Calu3 (cell line): ENCODE measurements at places on chromosomes 6 and 20. TPM values are rescaled to one million over a fixed set of nuclear protein-coding genes. Genes with fewer than 3 reads are reported as not detected.

GRCh38 chr6:18260448-18261106, 3.8 kb downstream of the DEK start:
- DNase-seq, result peak; percentile 51

- DNase-seq, result no peak
Observed at GRCh38 chr6:165447141-165447540, 137.7 kb upstream of the C6orf118 start.

DNA sequence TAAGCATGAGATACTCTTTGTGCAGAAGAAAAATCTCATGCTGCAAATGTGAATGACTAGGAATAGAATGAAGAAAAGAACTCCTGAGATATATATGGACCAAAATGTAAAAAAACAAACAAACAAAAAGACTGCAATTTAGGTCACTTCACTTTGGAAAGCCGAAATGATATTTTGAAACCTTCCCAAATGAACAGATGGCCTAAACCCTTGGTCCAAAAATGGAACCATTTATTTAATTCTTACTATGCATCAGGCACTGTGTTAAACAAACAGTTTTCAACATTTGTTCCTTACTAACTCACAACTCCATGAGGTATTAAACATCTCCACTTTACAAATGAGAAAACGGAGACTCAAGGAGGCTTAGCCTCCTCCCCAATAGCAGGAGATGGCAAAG, 107.5 kb downstream of the VIP start:
- no peak for DNase-seq

DNA sequence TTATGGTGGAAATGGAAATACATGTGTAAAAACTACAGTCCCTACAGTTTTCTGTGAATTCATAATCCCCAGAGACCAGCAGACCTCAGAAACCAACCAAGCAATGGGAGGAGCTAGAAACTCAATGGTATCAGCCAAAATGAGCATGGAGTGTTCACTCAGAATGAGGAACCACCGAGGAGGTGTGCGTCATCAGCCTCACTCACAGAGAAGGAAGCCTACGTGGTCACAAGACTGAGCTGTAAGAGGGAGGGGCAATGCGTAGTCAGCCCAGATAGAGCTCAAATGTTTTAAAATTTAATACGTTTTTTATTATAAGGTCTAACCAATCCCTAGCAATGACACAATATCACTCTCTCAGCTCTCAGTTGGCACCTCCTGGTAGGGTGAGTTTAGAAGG, 17.4 kb downstream of the MYLK4 start:
- DNase-seq, result no peak

DNA sequence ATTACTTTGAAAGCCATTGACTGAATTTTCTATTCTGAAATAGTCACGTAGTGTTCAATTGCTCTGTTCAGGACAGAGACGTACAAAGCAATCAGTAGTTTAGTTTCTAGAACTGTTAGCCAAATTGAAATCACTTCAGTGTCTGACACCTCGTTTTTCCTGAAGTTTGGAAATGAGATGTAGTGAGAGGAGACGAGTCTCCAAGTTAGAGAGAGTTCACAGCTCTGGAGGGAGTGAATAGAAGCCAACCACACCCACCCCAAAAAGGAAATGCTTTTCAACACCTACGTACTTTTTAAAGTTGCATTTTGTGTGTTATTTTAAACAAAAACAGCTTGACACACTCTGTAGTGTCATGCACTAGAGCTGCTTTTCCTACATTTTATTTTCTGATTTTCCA, 296.0 kb downstream of the ADGRG6 start:
- no peak for DNase-seq

GRCh38 chr6:118968416-118968815, 33.5 kb upstream of the MCM9 start:
- DNase-seq, result no peak

DNA sequence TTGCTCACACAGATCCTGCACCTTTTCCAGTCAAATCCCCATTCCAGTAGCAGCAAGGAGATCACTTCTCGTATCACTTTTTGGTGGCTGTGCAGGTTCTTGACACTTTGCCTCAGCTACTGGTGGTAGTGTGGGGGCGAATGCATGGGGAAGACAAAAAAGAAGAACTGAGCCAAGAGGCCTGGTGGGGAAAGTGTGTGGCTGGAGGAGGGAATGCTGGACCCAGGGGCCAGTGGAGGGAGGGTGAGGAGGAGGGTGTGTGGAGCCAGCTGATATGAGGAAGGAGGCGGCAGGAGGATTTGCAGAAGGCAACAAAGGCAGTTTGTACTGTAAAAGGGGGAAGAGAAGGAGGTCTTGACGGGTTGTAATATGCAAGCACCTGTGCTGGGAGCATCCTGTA, 15.7 kb upstream of the HLA-C start:
- no peak for DNase-seq

DNA sequence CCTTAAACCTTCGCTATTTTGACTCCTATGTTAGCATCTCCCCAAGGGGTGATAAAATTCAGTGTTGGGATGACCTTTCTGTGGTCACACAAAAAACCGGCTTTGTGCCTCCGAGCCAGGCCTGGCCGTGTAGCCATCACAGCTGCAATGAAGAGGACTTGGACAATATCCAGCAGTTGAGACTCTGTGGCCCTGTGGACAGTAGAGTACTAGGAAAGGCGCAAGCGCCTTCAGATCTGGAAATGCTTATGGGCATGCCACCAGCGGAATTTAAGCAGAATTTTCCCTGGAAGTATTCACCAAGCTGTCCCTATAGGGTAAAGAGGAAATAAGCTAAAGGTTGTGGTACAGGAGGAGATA, 63.3 kb upstream of the SLC2A12 start:
- no peak for DNase-seq

DNA sequence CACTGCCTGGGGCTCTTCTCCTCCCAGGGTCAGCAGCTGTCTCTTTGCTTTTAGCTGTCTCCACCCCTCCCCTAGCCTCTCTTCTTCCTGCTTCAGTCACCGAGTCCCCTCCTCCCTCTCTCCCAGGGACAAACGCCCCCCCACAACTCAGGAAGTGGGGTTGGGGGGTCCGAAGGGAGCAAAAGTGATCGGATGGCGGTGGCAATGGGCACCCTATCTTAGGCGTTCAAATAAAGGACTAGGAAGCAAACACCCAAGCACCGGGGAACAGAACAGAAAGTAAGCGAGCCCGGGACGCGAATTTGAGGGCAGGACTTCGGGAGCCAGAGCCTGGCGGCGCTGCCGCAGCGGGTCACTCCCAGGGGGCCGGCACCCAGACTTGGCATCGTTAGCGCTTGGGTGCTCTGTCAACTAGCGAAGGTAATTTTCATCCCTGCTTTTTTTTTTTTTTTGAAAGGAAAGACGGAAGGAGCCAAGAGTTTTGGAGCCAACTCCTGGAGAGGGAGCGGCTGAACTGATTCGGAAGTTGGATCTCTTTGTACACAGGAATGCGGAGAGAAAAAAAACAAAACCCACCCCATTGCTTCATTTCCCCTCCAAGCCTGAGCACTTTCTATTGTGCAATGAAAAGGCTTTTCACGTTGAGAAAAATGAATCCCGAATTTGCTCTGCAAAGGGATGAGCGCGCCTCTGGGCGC, 815 bp upstream of the ITPR3 start:
- peak; percentile 70 for DNase-seq

DNA sequence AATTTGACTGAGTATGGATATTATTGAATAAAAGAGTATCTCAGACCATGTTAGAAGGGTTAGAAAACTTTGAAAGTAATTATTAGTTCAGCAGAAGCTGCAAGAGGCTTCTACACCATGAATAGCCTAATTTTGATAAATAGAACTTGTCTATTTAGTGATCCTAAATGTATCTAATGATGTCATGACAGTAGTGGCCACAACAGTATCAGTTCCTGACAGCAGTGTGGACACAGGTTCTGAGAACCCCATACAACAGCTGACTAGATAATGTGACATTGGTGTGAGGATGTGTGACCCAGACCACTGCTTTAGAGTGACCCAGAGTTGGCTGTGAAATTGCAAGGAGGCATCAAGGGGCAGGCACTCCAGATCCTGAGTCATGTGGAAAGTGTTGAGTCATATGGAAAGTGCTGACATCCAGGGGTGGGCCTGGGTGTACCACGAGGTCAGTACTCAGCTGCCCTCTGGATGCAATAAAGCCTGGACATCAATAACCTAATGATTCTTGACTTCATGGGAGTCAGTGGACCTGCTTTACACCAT, 754.7 kb downstream of the DHX35 start:
- DNase-seq, result no peak

DNA sequence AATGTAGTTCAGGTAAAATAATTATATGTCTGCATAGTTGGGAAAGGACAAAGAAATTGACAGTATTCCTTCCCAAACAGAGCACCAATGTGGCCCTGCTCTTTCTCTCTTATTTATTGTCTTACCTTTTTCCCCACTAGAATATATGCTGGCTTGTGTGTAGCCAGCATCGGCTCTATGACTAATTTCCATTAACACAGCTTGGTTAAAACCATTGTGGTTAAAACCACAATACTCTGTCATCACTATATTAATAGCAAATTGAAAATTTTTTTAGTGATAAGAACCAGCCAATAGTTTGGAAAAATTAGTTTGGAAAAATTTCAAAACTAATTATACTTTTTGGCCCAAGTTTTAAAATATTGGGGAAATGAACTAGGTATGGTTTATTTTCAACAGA, 535.1 kb downstream of the UTRN start:
- DNase-seq, result no peak

DNA sequence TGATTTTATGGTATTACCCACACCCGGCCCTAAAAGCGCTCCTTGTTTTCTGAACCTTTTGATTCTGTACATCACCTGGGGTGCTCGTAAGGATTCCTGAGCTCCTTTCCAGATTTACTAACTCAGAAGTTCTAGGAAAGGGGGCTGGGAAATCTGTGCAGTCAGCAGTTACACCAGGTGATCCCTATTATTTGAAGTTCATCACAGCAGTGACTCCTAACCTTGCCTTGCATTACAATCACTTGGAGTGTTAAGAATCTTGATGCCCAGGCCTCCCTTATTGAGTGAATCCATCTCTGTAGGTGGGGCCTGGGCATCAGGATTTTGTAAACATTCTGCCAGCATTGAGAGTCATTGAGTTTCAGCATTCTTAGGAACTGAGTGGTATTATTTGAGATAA, 44.7 kb downstream of the BMP6 start:
- no peak for DNase-seq

DNA sequence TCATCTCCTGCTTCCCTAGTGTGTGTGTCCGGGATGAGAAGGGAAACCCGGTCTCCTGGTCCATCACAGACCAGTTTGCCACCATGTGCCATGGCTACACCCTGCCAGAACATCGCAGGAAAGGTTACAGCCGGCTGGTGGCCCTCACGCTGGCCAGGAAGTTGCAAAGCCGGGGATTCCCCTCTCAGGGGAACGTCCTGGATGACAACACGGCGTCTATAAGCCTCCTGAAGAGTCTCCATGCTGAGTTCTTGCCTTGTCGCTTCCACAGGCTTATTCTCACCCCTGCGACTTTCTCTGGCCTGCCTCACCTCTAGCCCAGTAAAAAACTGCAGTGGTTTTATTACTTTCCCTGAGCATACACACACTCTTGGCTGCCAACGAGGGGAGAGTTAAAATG, 23.9 kb upstream of the C6orf141 start:
- DNase-seq, result no peak

GRCh38 chr6:84035484-84035883, 1.9 kb downstream of the MRAP2 start:
- DNase-seq, result no peak

DNA sequence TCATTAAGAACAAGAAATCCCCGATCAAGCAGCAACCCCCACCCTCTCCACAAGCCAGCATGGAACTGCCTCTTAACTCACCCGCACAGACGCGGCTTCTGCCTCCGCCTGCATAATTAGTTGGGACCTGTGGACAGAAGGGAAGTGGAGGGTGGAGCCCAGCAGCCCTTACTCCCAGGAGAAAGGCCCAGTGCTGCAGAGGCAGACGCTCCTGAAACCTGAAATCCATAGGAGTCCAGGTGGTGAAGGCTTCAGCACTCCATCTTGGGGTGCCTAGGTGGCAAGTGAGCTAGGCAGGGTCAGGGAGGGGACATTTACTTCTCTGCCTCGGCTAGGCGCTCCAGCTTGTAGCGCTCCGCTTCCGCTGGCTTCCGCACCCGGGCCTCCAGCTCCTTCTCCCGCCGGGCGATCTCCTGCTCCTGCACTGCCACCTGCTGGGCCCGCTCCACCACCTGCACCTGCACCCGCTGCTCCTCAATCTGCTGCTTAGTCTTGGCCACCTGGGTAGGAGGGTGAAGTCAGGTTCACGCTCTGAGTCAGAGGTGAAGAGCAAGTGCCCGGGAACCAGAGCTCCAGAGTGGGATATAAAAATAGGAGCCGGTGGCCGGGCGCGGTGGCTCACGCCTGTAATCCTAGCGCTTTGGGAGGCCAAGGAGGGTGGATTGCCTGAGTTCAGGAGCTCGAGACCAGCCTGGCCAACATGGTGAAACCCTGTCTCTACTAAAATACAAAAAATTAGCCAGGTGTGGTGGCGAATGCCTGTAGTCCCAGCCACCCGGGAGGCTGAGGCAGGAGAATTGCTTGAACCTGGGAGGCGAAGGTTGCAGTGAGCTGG, 10.7 kb downstream of the TUBB start:
- peak; percentile 95 for DNase-seq

GRCh38 chr6:43297644-43298564, at the start of gene SLC22A7:
Gene SLC22A7, plus strand, starts transcription at chr6:43298260. Its CDS starts 99 bp downstream, at chr6:43298359.
- no peak for DNase-seq

DNA sequence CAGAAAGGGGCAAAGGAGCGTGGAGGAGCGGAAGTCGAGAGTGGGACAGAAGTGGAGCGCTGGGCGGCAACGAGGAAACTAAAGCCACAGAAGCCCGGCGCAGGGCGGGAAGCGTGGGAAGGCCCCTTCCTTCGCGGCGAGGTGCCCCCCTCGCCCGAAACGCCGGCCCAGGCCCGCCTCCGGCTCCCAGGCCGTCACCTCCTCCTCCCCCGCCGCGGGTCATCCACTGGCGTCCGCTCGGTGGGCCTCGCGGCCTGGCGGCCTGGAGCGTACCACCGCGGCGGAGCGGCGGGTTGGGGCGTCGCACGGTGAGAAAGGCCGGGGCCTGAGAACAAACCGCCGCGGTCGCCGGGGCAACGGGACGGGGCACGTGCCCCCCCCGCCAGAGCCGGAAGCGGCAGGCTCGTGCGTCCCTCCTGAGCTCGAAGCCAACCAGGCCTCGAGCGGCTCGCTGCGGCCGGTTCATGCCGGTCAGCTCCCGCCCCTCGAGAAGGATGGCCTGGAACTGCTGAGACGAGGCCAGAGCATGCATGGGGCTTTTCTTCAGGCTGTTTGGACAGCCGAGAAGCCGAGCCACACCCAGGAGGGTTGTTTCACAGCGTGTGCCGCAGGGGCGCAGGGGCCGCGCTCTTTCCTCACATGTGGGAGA, at the start of gene TCP11:
TSS of gene TCP11 (minus strand) at position 333 of the 649 bp plus-strand sequence. CDS start 469 bp downstream, outside the sequence.
- no peak for DNase-seq

ABT1 gene
- 18.8 and 20.9 TPM in 2 replicates for total RNA-seq

IRF4 gene
- total RNA-seq, result not detected in 2 replicates

SLC26A8 gene
- 0.10 TPM in 1 of 2 replicates, not detected in the other for total RNA-seq

FAXC gene
- total RNA-seq, result 0.83 and 1.5 TPM in 2 replicates

PPP1R16B gene
- 0.10 TPM in 1 of 2 replicates, not detected in the other for total RNA-seq

LY6G6C gene
- total RNA-seq, result 1.0 TPM in 1 of 2 replicates, not detected in the other

C20orf202 gene
- 0.22 TPM in 1 of 2 replicates, not detected in the other for total RNA-seq

CCN6 gene
- total RNA-seq, result not detected in 2 replicates

SPATS1 gene
- total RNA-seq, result not detected in 2 replicates

MEA1 gene
- total RNA-seq, result 110 and 115 TPM in 2 replicates

HLA-DQA1 gene
- total RNA-seq, result 6.9 and 12.9 TPM in 2 replicates
